ENCODE measurements at places on chromosomes 13 and 19.

DNA sequence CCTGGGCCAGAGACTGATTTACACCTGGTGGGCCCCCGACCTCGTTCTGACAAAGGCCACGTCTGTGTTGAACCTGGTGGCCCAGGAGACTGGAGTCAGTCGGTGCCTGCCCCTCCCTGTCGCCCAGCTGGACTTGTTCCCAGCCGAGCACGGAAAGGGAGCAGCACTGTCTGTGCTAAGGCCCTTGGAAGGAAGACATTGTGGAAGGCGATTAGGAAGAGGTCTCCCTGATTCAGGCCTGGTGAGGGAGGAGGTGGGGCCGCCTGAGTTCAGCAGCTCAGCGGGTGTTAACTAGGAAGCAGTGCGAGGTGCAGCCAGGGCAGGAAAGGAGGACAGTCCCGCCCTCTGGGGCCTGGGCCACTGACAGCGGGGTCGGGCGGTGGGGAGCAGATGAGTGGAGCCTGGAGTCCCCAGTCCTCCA is 64.7 kb downstream of the GPR12 start:
- DNase-seq = no peak

DNA sequence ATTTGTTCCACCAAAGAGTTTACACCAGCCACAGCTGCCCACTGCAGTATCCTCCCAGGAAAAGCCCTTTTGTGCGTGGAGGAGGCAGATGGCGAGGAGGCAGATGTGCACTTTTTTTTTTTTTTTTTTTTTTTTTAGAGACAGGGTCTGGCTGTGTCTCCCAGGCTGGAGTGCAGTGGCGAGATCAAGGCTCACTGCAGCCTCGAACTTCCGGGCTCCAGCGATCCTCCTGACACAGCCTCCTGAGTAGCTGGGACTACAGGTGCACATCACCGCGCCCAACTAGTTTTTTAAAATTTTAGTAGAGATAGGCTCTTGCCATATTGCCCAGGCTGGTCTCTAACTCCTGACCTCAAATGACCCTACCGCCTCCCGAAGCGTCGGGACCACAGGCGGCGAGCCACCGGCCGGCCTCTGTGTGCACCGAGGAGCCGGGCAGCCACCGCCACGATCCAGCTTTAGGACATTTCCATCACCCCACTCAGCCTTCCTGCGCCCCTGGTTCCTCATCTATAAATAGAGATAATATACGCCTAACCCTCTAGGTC is 563 bp upstream of the PDCD5 start:
- no peak for DNase-seq

DNA sequence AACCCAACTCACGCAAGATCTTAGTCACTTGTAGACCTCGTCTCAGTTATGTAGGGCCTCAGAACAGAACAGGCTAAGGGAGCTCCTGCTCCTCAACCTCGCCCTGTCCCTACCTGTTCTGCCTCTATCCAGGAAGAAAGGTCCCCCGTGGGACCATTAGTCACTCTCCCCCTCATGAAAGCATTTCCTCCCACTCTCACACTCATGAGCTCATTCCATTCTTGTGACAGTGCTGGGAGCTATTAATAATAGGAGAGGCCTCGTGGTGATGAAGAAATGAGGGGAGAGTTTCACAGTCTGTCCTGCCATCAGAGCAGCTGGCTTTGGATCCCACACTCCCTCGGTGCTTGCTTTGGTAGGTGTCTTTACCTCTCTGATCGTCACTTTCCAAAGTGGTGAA is 10.2 kb downstream of the PPP2R1A start:
- no peak for DNase-seq

DNA sequence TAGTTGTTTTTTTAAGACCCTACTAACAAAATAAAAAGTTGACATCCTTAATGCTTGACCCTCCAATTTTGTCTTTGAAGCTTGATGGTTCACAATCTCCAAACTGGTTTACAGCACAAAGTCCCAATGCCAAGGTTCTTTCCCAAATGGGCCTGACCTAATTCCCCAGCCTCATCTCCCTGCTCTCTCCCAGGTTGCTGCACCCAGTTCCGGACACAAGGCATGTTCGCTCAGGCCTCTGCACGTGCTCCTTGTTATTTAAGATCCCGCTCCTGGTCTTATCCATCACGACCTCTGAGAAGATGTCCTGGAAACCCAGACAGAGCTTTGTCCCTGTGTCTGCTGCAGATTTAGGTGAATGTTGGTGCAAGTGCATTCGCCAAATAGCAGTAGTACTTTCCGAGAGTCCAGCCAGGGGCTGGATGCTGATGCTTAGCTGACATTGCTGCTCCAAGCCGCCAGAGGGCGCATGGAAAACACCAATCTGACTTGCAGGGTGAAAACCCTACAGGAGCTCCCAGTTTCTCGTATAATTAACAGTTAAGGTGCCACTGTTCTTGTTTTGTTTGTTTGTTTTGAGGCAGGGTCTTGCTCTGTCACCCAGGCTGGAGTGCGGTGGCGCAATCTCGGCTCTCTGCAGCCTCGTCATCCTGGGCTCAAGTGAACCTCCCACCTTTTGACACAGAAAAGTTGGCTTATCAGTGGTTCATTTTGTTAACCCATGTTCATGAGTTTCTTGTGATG is 18.5 kb downstream of the LYPD3 start:
- peak; percentile 52 for DNase-seq

GRCh38 chr13:30918662-30919405 is 12.8 kb downstream of the MEDAG start:
- DNase-seq = no peak

Data from GM12892 (cell line).